ENCODE measurements at places on chromosomes 7 and 10.

DNA sequence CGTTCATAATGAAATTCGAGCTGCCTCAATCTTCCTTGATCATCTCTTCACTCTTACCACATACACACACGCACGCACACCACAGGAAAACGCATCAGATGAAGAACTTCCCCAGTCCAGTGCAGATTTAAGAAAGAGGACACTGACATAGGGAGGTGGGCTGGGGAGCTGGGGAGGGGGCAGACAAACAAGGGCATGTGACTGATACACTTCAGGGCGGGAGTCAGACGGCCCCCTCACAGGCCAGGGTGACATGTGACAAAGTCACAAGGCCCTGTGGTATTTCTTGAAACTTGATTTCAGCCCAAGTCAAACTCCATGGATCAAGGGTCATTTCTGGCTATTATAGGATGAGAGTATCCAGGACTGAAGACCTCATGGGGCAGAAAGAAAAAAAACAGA, 82.6 kb downstream of the KCNMA1 start:
- DNase-seq: no peak

GRCh38 chr10:18664841-18665478, 5.7 kb downstream of the ARL5B start:
- DNase-seq: no peak

DNA sequence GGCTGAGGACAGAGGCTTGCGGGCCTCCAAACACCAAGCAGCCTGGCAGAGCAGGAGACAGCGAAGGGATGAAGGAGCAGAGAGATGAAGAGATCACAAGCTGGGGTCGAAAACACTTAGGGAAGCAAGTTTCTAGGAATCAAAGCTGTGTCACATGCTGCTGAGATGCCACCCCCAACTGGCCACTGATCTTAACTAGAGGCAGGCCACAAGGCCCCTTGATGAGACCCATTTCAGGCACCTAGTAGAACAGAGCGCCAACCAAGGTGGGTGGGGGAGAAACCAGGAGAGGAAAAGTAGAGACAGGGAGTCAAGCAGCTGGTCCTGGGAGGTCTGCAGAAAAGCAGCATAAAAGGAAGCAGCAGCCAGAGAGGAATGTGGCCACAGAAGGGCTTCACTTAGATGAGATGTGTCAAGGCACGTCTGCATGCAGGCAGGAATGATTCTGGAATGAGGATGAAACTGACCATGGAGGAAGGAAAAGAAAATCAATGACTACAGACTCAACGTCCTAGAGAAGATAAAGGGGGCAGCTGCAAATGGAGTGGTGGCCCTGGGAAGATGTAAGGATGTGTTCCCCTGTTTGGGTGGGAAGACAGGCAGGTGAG, 85.0 kb upstream of the DDC start:
- no peak for DNase-seq

DNA sequence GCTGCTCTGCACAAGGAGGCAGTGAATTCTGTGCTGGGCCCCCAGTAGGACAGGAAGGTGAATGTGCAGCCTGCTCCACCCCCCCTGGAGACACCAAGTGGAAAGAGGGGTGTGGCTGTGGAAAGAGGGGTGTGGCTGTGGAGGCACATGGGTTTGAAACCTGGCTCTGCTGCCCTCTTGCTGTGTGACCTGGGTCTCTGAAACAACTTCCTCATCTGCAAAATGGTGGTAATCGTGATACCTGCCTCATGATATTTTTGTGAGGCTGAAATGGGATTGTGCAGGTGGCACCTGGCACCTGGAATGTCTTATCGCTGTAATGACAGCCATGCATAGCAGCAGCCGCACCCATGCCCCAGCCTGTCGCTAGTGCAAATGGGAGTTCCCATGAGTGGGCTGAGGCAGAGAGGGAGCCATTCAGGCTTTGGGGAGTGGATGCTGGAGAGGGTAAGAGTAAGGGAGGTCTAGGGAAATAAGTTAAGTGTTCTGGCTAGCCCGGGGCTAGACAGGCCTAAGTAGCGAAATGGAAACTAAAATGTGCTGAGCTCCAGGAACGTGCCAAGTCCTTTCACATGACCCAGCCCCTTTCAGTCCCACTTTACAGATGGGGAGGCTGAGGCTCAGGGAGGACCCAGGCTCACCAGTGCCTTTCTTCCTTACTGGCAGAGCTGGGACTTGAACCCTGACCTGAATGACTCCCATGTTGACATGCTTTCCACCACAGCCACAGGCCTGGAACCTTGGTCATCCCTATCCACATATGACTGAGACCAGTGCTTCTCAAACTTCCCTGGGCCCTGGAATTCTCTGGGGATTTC, 35.0 kb downstream of the C10orf105 start:
- DNase-seq: no peak

DNA sequence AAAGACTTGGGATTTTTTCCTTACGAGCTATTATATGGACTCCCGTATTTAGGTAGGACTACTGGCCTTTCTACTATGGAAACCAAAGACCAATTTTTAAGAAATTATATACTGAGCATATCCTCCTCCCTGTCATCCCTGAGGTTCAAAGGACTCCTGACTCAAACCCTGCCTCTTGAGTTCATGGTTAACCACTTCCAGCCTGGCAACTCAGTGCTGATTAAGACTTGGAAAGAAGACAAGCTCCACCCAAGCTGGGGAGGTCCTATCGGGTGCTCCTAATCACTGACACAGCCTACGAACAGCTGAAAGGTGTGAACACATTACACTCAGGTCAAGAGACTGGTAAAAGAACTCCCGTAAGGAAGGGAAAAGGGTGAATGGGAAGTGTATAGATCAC, 66.8 kb downstream of the LYZL2 start:
- no peak for DNase-seq

DNA sequence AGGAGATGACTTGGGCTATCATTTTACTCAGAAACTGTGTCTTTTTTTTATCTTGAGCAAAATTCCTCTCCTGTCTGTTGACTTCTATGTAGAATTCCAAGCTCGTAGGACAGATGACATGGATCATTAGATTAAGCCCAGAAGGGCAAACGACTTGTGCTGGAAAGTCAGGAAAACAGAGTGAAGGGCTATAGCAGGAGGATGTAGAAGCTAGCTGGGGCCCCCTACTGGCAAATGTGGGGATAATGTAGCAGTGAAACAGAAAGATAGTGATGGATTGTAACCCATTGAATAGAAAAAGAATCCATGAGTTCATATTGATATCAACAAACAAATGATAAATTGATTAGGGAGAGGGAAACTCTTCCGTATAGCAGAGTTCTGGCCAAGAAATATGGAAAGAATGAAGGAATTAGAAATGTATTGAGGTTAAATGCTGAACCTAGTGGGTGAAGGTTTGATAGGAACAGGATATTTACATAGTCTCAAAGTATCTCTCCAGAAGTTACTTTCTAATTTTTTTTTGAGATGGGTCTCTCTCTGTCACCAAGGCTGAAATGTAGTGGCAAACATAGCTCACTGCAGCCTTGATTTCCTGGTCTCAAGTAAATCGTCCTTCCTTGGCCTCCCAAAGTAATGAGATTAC, 103.6 kb downstream of the LYZL1 start:
- DNase-seq: peak; percentile 8

DNA sequence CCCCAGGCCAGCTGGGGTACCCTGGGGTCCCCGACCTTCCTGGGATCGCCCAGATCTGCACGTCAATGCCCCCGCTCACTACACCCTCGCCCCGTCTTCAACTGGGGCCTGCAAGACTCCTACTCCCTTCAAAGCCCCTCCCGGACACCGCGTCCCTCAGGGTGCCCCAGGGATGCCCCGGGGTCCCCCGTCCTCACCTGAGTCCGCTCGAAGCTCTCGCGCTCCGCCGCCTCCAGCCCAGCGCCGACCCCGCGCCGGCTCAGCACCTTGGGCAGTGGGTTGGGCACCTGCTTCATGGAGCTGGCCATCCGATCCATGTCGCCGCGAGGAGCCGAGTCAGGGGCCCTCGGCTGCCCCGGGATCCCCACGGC, at the start of gene HIP1:
Gene HIP1, minus strand, starts transcription at position 338 of the 371 bp plus-strand sequence. Its CDS starts 21 bp downstream, at position 317.
- no peak for DNase-seq

DNA sequence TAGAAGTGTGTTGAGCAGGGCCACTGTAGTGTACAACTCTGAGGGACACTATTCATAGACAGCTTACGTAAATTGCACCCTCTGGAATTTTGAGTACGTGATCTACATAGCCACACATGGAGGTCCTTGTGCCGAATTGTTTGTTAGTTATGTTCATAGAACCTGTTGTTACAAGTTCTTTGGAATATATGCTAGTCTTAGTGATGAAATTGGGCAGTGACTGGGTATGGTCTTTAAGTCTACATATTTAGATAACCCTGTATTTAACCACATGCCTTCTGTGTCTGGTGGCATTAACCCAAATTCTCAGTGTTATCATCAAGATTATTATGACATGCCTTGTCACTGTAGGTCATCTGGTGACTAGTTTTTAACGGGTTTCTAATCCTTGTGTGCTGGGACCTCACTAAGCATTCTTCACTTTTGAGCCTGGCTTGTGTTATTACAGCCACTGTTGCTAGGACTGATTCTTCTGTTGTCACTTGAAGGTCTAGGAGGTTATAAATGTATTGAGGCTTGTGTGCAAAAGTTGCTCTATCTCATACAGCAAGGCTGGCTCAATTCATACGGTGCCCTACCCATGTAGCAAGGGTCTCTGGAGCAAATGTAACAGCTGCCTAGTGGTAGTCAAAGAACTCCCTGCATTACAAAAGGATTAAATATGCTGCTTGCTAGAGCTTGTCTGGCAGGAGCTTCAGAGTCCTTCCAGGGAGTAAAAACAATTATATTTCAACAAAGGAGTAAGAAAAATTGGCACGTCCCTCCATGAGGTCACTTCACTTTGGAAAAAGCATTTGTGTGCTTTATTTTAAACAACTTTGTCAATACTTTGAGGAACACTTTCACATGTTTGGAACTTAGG, 65.4 kb downstream of the CDK14 start:
- no peak for DNase-seq

GRCh38 chr10:48780341-48780740, 95.7 kb downstream of the WDFY4 start:
- DNase-seq: no peak

All from DMS153 (cell line).